ENCODE measurements at places on chromosomes 16 and 17.
A peak's percentile ranks its signal among the peaks of the same experiment; 100 is the strongest.

DNA sequence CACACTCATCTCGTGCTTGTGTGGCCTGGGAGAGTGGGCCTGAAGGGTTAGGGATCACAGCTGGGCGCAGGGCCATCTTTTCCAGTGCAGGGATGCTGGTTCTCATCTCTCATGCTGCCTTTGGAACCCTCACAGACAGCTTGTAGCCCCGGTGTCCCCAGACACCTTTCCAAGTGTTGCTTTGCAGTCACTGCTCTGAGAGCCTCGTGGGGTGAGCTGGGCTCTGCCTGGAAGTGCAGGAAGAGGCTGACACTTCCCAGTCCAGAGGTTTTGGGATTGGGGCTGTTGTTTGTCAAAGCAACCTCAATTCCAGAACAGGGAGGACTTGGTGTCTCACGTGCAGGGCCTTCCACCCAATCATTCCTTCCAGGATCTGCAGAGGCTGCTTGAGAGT, 28.2 kb downstream of the TBX4 start:
- DNase-seq = no peak

DNA sequence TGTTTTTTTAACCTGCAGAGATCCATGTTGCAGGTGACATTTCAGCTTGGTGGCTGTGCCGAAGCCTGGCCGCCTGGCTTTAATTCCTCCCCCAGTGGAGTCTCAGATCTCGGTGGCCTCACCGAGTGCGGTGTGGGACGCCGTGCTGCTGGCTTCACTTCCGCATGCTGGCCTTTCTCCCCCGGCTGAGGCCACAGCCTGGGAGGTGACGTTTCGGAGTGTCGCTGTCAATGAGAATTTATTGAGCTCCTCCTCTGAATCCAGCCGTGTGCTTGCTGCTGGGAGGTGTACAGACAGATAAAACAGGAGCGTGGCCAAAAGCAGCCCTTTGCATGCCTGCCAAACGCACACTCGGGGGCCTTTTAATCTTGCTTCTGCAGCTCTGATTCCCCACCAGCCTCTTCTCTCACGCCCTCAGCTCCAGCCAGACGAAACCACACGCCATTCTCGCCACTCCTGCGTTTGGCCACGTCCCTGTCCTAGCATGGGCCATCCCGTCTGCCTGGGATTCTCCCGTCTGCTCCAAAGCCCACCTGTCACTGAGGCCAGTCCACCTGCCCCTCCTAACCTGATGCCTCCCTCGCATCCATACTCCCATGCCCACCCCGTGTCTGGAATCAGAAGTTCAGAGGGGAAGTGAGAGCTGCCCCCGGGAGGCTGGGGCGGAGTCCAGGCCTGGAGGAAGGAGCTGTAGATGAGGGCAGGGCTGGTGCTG, 3.6 kb downstream of the GSE1 start:
- peak; percentile 88 for DNase-seq

DNA sequence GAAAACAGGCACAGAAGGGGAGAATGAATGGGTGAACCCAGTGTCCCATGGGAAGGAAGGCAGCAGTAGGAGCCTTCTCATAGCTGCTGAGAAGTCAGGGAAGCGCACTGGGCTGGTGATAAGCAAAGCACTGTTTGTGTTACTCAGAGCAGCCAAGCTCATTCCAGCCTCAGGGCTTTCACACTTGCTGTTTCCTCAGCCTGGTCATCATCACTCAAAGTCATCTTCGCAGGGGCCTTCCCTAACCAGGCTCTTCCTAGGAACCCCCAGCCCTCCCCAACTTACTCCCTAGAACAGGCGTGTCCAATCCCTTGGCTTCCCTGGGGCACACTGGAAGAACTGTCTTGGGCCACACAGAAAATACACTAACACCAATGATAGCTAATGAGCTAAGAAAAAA, 32.1 kb upstream of the LONP2 start:
- DNase-seq = no peak

DNA sequence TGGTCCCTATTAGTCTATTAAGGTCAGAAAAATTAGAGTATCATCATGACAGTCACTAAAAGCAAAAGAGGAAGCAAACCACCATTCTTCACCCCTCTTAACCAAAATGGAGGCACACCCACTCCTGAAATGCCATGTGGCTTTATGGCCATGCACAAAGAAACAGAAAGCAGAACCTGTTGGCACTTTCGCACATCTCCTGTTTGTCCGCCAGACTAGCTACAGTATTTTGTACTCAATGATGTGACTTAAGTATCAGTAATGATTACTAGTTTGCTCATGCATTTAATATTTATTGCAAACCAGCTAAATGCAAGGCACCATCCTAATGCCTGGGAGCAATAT, 70.2 kb upstream of the GNAO1 start:
- peak; percentile 4 for DNase-seq

- DNase-seq = peak; percentile 10
Observed at GRCh38 chr16:77037696-77038347, 153.2 kb upstream of the MON1B start.

DNA sequence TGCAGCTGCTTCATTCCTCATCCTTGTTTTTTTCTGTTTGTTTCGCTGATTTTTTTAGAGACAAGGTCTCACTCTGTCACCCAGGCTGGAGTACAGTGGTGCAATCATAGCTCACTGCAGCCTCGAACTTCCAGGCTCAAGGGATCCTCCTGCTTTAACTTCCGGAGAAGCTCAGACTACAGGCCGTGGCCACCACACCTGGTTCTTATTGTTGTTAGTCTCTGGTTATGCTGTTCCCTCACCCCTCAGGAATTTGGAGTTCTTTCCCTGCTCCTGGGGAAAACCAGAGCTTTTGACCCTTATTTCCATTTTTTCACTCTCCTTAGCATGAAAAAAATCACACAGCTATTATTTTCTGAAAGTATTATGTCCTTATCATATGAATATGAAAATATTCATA, 1.8 kb downstream of the ODF4 start:
- DNase-seq = no peak

- DNase-seq = no peak
Observed at GRCh38 chr17:72523491-72523890, 402.7 kb downstream of the SOX9 start.

DNA sequence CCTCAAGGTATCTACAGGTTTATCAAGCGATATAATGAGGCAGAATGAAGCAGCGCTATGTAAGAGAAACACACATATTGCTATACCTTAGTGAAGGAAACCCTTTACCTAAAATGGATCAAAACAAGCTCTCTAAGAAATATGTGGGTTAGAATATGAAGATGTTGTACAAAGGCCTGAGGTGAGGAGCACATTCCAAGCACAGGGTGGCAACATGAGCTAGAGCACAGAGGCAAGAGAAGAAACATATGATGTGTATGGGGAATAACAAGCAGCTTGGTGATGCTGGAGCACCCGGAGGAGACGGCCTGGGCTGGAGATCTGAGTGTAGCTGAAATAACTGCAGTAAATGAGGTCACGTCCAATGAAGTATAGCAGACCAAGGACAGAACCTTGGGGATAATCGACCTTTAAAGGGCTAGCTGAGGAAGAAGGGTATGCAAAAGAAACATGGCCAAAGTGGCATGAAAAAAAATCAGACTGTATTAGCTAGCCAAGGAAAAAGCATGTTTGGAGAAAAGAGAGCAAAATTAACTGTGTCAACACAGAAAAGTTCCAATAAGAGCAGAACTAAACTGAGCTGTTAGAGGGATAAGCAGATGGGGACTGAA, 44.0 kb downstream of the MARVELD3 start:
- DNase-seq = no peak

GRCh38 chr17:7837408-7838088, 3.5 kb downstream of the KDM6B start:
- DNase-seq = peak; percentile 19

All from NB4 (cell line).